GM13977 (cell line): ENCODE measurements at places on chromosomes 12 and 14.

DNA sequence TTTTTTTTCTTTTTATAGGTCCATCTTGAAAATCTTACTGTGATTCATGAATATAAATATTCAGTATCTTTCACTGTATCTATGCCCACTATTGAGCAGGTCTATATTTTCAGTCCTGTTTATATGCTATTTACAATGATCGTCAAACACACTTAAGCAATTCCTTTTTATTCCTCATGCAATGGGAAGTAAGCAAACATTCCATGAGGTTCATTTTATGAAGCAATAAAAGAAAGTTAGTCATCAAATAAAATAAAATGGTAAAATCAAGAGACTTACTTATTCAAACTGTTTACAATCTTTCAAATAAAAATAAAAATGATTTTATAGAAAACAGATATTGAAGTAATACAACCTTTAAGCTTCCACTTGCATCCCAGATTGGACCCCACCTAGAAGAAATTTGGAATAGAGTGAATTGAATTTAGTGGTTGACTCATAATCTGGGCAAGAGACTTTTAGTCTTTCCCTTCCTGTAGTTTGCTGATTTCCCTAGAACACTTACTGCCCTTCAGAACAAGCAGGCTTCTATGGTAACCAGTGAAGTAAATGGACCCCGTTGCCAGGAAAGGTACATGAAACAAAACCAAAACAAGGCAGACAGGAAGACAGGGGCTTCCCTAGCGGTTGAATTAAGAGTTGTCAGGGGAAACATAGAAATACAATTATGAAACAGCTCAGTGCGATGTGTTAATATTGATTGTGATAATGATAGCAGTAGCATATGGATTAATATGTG lies 241.0 kb upstream of the ATP2B1 start:
- DNase-seq: peak; percentile 67

DNA sequence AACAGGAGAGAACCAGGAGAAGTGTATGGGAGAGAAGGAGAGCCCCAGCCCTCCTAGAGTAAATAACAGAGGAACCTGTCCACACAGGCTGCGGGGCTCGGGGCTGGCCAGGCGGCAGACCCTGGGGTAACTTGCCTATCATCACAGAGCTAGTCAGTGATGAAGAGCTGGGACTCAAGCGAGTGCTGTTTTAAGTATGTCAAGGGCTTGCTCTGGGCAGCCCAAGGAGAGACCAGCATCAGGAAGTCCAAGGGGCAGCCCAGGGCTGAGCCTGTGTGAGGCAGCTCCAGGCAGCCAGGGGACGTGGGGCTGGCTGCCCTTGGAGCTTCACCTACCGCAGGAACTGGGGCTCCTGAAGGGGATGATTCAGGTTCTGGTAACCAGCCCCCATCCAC lies 10.0 kb downstream of the VWF start:
- no peak for DNase-seq

- DNase-seq: no peak
Measured at GRCh38 chr14:80624581-80624980, 317.0 kb downstream of the CEP128 start.

GRCh38 chr12:25194214-25194613 lies 746 bp downstream of the DNAI7 start:
- no peak for DNase-seq

GRCh38 chr12:124609041-124609989 lies 41.9 kb upstream of the NCOR2 start:
- peak; percentile 77 for DNase-seq

DNA sequence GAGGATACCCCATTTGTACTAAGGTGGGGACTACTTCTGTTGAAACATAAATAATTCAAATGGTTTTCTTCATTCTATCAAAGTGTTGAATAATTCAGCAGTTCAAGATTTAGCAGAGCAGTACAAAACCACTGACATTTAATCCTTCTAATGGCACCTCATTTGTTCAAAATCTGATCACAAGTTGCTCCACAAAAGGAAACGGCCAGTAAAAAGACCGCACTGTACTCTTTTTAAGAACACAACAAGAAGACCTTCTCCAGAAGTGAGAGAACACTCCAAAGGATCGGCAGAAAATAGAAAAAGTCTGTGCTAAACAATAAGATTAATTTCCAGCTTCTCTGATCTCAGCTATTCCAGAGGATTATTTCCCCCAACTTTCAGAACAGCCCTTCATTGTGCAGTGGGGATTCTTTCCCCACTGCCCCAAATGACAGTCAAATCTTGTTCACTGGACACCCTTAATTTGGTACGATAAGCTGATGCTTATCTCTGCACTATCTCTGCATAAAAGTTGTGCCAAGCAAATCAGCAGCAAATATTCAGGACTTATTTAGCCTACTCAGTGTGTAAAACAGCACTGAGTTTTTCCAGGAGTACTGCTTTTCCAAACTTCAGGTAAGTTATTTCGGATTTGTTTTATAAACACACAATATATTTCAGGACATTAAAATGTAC lies 5.2 kb downstream of the MPHOSPH9 start:
- no peak for DNase-seq

GRCh38 chr14:29865299-29865698 lies 62.3 kb downstream of the PRKD1 start:
- no peak for DNase-seq

DNA sequence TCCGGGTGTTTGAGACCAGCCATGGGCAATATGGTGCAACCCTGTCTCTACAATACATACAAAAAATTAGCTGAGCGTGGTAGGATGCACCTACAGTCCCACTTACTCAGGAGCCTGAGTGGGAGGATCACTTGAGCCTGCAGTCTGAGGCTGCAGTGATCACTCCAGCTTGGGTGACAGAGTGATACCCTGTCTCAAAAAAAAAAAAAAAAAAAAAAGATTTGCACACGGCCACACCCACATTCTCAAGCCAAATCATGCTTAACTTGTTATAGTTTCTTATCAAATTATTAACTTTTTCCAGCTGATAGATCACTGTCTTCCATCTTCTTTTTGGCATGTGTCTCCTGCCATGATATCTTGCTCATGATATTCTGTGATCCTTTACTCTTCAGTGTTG lies 6.8 kb downstream of the DRAM1 start:
- DNase-seq: no peak
